IPS-NIHi11 (cell line): ENCODE measurements at places on chromosomes 1 and 21.

- no peak for DNase-seq
Measured at GRCh38 chr1:226888021-226888420, 17.6 kb downstream of the PSEN2 start.

DNA sequence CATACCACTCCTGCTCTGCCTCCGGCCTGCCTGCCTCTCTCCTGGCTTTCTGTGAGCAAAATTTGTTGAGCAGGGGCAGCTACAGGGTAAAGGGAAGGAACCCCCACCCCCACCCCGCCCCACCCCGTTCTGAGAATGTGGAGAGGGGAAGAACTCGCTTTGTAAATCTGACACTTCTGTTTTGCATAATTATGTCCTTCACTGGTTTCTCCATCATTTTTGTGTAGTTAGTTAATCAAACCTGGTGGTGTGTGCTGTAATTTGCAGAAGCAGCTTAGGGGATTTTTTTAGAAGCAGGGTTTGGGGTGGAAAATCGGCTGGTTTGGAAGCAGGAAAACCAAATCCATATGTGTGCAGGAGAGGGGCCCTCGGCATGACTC is 58.1 kb upstream of the TMEM51 start:
- DNase-seq, result no peak

DNA sequence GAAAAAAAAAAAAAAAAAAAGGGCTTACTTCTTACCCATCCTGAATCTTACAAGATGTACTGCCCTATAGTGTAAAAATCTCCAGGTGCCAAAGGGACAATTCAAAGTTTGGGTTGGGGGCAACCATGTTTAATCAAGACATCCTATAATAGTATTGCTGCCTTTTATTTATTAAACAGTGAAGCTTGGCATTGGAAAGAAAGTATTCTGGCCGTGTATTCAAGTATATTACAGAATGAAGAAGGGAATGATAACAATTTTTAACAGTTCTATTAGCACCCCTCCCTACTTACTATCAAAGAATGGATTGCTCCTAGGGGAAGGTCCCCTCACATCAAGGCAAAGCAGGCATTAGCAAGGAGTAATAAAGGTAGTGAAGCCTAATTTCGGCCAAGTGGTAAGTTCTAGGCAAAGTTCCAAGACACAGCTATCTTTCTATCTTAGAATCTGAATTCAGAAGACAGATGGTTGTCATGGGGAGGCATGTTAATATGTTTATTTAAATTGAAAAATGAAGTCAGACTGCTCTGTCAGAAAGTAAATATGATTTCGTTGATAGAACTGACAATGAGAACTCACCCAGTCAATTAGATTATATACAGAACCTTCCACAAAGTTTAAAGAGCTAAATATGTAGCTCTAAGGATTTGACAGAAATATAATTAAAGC is 24.6 kb downstream of the ST7L start:
- DNase-seq, result no peak

- DNase-seq, result no peak
Measured at GRCh38 chr1:172928412-172928811, 122.3 kb downstream of the TNFSF18 start.

- no peak for DNase-seq
Measured at GRCh38 chr1:20721117-20722061, 3.6 kb upstream of the KIF17 start.

DNA sequence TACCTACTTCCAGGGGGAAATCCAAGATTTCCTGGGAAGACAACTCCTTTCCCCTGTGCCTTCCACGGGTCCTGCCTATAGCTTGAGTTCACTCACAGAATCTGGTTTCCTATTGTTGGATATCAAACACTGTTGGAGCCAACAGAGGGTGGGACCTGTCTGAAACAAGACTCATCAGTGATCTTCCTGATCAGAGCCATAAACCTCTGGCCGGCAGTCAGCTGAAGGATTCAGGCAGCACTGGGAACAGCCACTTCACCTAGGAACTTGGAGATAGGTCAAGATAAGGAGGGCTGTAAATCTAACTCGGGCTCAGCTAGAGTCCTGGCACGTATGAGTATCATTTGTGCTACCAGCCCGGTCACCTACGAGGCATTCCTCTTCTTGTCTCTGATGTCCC is 23.3 kb downstream of the SH3BP5L start:
- DNase-seq, result no peak

DNA sequence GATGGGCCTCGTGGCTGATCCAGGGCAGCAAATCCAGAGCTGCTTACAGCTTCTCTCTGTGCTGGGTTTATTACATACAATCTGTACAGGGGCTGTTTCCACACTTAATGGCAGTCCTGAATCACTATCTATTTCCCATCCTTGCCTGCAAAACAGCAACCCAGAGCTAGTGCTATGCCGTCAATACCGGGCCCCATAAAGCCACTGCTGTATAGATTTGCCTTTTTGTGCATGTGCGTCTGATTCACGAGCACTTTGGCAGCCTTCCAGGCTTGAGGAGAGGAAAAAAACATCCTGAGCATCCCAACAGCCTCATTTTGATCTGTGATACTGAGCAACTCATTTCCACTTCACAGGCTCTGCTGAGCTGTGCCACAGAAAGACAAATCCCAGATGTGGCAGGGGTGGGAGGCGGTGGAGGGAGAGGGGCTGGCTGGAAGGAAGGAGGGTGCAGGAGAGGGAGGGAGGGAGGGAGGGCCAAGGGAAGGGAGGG is 65.2 kb upstream of the TARBP1 start:
- no peak for DNase-seq

DNA sequence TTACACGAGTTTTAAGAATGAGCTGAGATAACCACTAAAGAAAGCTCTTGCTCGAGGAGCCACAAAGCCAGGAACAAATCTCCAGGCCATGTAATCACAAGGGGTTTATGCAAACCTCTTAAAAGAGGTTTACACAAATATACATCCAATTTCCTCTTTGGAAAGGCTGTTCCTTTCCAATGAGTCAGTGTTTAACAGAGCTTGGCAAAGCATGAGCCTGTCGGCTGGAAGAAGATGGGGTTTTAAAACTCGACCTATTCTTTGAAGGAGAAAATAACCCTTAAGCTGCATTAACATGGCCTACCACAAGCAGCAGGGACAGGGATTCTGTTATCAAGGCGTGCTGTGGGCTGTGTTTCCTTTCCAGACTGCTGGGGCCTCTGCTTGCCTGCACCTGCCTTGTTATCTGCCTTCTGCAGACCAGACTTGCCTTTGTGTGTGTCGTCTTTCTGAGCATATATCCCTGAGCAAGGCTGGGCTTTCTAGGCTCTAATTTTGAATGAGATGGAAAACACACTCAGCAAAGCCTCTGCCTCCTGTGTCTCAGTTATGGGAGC is 40.6 kb upstream of the CYP2J2 start:
- no peak for DNase-seq

DNA sequence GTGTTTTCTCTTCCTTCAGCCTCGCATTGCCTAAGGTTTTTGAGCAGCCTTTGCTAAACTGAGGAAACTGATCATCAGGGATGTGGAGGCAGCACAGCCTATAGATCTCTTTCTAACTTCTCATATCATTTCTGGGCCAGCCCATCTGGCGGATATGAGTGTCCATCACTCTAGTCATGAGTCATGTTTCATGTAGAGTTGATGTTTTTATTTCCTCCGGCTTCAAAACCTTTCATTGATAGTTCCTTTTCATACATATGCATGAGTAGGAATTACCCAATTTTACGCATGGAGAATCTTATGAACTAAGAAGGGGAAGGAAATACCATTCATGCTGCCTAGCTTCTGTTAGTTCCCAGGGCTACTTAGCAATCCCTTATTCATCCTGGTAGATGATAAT is 66.3 kb downstream of the SPATA46 start:
- DNase-seq, result no peak

DNA sequence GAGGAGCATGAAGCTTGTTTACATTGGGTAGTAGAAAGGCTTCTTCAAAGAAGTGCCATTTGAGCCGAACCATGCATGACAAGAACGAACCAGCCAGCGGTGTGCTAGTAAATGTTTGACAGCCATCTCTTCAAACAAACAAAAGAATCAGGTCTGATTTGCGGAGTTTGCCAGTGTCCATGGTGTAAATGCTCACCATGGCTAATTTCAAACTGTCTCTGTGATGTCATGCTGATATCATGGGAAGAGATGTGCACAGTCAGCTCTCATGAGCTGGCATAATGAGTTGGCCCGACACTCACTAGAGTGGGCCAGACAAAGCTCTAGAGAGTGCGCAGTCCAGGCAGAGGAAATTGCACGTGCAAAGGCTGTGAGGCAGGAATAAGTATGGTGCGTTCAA is 101.1 kb downstream of the KAZN start:
- no peak for DNase-seq

- no peak for DNase-seq
Measured at GRCh38 chr1:25544243-25544764, 898 bp downstream of the LDLRAP1 start.

DNA sequence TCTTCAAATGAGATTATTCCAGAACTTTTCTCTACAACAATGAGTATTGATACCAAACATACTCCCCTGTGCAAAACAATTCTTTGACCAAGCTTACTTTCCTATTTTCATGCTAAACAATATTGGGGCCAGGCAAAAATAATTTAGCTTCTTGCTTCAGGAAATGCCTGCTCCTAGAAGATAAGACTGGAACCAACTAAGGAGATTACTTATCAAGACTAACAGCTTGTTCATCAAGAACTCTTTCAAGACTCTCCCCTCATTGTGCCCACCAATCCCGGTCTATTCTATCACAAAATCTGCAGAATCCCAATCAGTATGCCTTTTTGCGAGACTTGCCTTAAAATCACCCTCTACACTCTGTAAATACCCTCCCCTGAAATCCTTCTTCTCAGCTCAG is 536.6 kb downstream of the RWDD3 start:
- DNase-seq, result no peak

GRCh38 chr1:12009318-12009947 is 9.9 kb upstream of the MIIP start:
- no peak for DNase-seq

GRCh38 chr1:109091078-109091838 is 694 bp downstream of the TMEM167B start:
- DNase-seq, result peak; percentile 47

DNA sequence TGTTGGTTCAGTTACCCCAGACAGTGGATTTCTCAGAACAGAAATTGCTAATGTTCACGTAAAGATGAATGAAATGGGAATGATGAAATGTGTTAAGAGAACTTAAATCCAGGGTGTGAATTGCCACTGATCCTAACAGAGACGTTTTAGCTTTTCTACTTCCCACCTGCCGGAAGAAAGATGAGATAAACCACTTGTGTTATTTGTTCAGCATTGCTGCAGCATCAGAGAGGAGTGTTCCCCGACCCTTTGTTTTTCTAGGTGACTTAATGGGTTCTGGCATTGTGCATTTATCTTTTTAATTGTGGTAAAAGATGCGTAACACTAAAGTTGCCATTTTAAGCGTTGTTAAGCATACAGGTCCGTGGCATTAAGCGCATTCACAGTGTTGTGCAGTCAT is 122.3 kb downstream of the GALNT2 start:
- no peak for DNase-seq

GRCh38 chr1:228804173-228804572 is 68.9 kb downstream of the RHOU start:
- DNase-seq, result no peak

- DNase-seq, result no peak
Measured at GRCh38 chr1:112589766-112590165, 29.2 kb downstream of the ST7L start.

- peak; percentile 85 for DNase-seq
Measured at GRCh38 chr1:9792156-9793042, 31.4 kb downstream of the CLSTN1 start.

DNA sequence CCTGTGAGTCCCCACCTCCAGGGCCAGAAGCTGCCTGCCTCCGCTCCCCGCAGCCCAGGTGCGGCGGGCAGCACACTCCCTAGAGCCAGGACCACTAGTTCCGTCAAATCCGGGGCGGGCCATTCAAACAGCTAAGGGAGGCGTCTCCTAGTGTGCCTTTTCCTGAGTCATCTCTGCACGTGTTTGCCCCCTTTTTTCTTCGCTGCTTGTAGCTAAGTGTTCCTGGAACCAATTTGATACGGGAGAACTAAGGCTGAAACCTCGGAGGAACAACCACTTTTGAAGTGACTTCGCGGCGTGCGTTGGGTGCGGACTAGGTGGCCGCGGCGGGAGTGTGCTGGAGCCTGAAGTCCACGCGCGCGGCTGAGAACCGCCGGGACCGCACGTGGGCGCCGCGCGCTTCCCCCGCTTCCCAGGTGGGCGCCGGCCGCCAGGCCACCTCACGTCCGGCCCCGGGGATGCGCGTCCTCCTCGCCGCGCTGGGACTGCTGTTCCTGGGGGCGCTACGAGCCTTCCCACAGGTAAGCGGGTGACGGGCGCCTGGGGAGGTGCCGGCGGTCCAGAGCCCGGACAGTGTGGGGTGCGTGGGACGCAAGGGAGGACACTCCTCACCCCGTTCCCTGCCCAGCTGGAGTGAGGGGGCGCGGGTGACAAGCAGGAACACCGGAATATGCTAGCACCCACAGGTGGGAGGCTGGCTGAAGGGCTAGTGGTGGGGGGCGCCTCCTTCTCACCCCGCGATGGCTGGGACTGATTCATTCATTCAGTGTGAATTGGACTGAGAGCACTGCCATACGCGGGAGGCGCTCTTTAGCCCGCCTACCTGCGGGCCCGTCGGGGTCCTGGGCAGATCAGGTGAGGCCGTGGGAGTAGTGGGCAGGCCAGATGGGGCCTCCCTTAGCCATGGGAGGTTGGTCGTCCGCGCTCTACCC is at the start of gene TNFRSF8:
TNFRSF8 (plus strand) TSS at position 163 of the 932 bp plus-strand sequence; CDS start at position 459, 296 bp downstream.
- peak; percentile 60 for DNase-seq

DNA sequence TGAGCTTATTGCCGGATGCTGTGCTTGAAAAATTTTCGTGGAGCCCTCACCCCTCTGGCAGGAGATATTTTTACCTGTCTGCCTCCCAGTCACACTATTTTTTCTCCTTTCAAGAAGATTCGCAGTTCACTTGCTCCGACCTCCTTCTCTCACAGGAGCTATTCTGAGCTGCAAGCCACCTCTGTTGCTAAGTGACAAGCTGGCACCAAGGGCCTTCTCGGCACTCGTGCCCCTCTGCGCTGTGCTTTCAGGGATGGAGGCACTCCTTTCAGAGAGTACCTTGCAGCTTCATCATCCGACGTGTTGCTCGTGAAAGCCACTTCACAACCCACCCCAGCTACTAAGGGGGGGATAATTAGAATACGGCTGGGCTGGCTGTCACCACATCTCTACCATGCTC is 11.6 kb downstream of the SLC6A17 start:
- DNase-seq, result no peak

DNA sequence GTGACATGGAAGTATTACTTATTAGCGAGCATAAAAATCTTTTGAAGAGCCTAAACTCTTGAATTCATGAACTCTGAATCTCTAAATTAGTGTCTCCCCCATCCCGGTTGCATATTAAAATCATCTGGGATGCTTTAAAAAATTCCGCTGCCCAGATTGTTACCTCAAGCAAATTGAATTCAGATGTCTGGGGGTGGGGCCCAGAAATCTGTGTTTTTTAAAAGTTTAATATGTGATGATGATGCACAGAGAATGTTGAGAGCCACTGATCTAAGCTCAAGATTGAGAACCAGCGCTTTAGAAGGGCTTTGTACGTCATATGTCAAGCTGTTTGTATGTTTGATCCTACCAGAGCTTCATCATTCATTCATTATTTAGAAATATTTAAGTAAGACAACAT is 446.8 kb downstream of the NUF2 start:
- no peak for DNase-seq

GRCh38 chr1:110069404-110070281 is 829 bp downstream of the ALX3 start:
- DNase-seq, result peak; percentile 59
